ENCODE measurements at places on chromosomes 11 and 22.

- DNase-seq, result no peak
These were observed 4.6 kb downstream of the ADM start for GRCh38 chr11:10309163-10310093.

DNA sequence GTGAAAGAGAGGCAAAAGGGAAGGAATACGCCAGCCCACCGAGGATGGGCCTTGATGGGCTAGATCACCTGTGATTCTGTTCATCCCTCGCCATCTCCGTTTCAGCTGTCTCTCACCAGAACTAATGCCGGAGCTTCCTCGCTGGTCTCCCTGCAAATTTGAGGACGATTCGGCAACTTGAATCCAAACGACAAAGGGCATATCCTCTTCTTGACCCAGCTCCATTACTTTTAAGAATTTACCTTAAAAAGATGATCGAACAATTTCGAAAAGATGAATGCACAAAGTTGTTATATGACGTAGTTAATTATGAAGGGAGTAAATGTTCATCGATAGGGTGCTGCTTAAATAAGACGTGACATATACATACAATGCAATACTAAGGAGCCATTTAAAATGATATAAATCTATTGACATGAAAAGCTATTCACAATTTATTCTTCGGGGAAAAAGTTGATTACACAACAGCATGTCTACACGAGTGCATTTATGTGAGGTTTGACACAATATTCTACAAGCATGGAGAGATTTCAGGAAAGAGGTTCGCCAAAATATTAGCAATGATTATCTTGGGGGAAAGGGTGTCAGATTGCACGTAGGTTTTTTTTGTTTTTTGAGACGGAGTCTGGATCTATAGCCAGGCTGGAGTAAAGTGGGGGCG lies 937 bp upstream of the FAM168A start:
- no peak for DNase-seq

DNA sequence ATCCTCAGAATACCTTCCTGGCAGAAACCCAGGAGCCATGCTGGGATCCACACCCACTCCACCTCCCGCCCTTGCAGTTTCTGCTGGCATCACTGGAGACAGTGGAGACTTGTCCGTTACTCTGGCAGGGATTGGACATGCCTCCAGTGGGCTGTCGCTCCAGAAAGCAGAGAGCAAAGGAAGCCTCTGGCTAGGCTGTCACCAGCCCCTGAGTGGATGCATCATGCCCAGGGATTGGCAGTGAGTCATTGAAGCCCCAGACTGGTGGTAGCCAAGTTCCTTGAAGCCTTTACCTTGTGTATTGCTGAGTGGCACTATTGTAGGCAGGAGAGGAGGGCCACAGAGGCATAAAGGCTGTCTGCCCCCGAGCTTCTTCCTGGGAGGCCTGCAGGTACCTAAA lies 34.8 kb upstream of the E2F8 start:
- no peak for DNase-seq

DNA sequence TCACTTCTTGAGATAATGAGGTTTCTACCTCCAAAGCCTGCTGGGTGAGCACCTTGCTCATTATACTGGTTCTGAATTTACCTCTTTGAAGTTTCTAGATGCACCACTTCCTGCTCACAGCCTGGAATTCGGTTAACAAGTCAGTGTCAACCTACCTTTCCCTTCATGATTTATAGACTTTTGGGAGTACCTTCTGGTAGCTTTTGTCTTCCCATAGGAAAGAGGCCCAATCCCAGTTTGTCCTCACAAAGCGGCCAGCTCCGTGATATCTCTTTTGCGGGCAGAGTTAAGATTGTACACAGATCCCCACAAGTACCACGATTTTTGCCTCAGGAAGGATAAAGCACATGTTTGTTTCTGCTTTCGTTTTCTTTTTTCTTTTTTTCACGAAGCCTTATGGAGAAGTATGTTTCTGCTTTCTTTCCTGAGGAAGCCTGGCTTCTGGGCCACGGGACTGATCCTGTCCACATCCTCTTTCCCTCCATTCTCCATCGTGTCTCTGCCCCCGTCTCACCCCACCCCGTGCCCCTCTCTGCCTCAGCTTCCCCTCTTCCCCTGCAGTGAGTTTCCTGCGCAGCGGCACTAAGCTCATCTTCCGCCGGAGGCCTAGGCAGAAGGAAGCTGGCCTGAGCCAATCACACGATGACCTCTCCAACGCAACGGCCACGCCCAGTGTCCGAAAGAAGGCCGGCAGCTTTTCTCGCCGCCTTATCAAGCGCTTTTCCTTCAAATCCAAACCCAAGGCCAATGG lies 5.7 kb upstream of the HINFP start:
- DNase-seq, result no peak

GRCh38 chr11:28383456-28383855 lies 275.3 kb downstream of the METTL15 start:
- no peak for DNase-seq

- DNase-seq, result no peak
These were observed 23.0 kb downstream of the SCN4B start for GRCh38 chr11:118129471-118130172.

DNA sequence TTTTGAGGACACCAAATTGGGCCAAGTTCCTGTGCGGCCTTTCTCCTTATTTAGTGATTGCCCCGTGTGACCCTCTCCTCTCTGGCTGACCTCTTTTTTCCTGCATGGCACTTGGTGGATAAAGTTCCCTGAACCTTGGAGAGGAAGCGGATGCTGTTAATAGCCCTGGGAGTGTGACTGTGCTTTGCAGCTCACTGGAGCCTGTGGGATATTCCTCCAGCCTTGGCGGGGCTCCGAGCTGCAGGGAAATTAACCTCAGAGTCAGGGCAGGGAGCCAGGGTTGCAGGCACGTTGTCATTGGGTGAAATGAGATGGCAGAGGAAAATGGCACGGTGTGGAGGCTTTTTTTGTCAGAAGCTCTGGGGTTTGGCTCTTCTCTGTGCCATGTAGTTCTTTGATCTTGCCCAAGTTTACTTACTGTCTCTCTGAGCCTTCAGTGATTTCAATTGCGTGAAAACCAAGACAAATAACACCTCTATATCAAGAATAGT lies 965 bp downstream of the OR9Q1 start:
- no peak for DNase-seq

GRCh38 chr11:62574363-62575071 lies 826 bp upstream of the EEF1G start:
- DNase-seq, result no peak

DNA sequence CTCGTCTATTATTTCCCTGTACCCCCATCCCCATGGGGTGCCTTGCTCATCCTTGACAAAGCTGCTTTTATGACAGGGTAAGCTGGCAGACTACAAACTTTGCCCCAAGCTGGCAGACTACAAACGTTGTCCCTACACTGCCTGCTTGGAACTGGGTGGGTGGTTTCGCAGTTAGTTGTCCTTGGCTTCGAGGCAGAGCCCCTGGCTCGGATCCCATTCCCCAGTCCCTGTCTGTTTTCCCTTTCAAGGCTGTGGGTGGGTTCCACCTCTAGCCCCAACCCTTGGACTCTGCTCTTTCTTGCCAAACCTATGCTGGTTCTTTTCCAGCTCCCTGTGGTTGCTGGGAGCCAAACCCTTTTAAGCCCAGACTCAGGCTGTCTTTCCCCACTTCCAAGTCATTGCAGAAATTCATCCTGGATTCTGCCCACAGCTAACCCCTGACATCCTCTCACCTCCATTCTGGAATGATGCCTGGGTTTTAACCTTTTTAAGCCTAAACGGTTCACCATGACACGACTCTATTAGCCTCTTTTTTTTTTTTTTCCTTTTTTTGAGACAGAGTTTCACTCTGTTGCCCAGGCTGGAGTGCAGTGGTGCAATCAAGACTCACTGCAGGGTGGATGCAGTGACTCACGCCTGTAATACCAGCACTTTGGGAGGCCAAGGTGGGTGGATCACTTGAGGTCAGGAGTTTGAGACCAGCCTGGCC lies 9.2 kb upstream of the RBM14 start:
- peak; percentile 84 for DNase-seq

DNA sequence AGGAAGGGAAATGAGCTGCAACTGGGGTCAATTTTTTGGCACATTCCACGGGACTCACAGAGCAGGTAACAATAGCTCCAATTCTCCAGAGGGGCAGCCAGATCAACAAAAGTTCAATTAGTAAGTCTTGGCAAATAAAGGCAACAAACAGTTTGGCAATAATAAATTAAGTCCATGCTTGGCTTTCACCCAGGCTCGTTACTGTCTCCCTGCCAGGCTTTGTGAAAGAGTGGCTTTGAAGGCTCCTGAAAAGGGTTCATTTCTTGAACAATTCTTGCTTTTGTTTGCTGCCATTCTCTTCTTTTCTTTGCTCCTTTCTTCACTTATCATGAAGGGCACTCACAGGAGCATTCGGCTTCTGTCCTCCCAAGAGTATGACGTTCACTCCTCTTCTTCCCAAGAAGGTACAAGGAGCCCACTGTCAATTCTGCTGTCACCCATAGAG lies 123.3 kb downstream of the APIP start:
- no peak for DNase-seq

GRCh38 chr11:87125257-87125656 lies 87.5 kb downstream of the TMEM135 start:
- no peak for DNase-seq

DNA sequence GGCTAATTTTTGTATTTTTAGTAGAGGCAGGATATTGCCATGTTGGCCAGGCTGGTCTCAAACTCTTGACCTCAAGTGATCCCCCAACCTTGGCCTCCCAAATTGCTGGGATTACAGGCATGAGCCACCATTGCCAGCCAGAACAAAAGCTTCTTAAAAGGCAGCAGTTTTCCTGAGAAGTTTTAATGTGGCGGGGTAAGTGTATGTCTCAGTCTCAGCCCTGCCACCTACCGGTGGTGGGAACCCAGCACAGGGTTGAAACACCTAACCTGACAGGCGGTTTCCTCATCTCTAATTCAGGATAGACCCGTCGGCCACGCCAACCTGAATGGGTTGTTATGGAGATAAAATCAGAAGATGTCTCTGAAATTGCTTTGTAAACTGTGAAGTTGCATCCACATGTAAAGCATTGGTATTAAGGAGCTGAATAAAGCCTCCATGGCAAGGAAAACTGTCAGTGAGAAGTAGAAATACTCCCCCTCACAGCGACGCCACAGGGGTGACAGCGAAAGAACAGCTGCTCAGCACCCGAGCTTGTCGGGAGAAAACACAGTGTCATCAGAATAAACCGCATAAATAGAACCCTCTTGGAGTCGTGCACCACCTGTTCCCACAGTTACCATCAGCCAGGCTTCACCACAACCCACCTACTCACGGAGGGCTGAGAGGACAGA lies 165.9 kb upstream of the NCAM1 start:
- DNase-seq, result peak; percentile 52

- DNase-seq, result no peak
These were observed 49.3 kb downstream of the TIMP3 start for GRCh38 chr22:32850591-32851517.

- no peak for DNase-seq
These were observed 193.6 kb downstream of the BUD13 start for GRCh38 chr11:116579031-116579653.

DNA sequence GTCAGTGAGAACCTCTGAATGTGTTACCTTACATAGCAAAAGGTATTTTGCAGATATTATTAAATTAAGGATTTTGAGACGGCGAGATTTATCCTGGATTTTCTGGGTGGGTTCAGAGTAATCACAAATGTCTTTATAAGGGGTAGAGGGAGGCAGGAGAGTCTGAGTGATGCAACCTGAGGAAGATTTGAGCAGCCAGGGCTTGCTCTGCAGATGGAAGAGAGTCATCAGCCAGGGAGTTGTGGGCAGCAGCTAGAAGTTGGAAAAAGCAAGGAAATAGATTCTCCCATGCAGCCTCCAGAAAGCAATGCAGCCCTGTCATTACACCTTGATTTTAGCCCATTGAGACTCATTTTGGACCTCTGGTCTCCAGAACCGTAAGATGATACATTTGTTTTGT lies 4.1 kb upstream of the WDR74 start:
- DNase-seq, result no peak

GRCh38 chr22:35616043-35616442 lies 1.1 kb downstream of the MB start:
- DNase-seq, result no peak

- DNase-seq, result no peak
These were observed 260.6 kb downstream of the CNTN5 start for GRCh38 chr11:99281331-99281730.

DNA sequence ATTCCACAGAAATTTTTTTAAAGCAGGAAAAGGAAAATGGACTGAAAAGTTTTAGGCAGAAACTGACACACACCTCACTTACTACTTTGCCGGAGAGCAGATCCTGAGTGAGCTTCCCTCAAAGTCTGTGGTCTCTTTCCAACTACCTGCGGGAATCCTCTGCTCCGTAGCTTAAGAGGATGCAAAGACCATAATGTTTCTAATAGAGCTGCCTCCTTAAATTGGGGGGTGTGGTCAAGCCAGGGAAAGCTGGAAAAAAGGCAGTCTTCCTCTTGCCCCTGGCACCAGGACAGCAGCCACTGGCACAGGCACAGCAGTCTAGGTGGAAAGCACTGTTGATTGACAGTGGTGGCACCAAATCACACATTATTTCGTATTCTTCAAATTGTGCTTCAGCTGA lies at the start of gene ETS1:
TSS of gene ETS1 (minus strand) at position 144 of the 400 bp plus-strand sequence. CDS start 14,428 bp downstream, outside the sequence.
- no peak for DNase-seq

- DNase-seq, result no peak
These were observed 41.3 kb upstream of the RDX start for GRCh38 chr11:110337570-110338193.

GRCh38 chr22:36365020-36365411 lies 22.8 kb downstream of the MYH9 start:
- DNase-seq, result no peak

DNA sequence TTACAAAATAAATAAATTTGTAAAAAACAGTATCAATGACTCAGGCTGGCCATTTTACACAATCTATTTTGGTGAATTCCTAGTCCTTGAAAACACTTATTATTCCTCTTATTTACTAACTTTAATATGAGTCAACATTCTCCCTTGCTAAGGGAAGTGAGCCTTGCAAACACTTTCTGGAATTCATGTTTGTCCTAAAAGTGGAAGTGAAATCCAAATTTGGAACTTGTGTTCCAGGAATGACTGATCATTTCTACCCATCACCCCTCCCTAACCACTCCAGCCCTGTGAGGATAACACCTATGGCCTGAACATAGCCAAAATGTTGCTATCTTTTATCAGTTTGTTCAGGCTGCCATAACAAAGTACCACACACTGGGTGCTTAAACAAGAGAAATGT lies 83.1 kb downstream of the OR5AK2 start:
- no peak for DNase-seq

- DNase-seq, result peak; percentile 88
These were observed at the start of gene APBB1 for GRCh38 chr11:6419009-6419631. Gene APBB1, minus strand, starts transcription at chr11:6419094. Its CDS starts 7,747 bp downstream, at chr11:6411347.

Data from HuH-7 (cell line).